D721Med (cell line): ENCODE measurements at places on chromosomes 13 and 19.

DNA sequence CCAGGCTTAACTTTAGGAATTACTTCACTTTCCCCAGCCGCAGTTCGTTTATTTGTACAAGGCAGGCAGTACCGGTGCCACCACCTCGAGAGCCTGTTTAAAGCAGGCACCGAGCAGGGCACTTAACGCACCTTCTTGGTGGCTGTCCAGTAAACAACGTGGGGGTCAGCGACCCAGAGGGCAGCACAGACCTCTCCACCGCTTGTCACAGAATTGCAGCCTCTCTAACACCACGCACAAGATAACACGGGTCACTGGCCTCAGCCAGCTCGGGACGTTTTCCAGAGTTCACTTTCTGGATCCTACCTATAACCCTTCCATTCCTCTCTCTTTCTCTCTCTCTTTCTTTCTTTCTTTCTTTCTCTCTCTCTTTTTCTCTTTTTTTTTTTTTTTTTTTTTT, 16.8 kb upstream of the ELAVL1 start:
- no peak for DNase-seq

GRCh38 chr13:66077132-66077689, 1152.9 kb downstream of the PCDH9 start:
- DNase-seq, result no peak

DNA sequence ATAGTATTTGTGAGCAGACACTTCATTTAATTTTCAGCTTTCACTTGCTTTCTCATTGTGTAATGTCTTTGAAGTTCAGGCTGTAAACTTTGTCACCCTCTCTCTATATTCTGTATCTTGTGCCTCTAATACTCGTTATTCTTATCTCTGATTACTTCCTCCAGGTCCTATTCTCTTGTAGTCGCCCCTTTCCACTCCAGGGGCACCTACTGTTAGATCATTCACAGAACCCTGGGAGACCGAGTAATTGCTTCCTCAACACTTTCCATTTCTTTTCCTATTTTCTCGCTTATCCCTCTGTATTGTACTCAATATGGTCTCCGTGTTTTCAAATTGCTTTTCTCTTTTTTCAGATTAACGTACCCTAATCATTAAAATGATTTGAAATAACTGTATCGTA, 93.9 kb upstream of the TDRD3 start:
- no peak for DNase-seq

DNA sequence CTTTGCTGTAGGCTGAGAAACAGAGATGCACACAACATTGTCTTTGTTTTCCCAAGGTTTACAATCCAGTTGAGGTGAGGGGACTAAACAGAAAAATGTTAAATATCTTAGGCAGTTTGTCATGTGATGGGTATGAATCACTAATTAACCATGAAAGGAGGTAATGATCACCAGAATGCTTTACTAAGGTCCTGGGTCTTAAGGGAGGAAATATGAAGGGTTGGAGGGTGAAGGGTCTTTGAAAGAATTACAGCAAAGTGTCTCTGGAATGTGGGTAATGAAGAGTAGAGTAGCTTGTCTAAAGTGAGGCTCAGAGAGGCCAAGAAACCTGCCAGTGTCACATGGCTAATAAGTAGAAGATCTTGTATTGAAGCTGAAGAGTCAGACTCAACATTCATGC, 19.0 kb downstream of the BIVM start:
- DNase-seq, result no peak

DNA sequence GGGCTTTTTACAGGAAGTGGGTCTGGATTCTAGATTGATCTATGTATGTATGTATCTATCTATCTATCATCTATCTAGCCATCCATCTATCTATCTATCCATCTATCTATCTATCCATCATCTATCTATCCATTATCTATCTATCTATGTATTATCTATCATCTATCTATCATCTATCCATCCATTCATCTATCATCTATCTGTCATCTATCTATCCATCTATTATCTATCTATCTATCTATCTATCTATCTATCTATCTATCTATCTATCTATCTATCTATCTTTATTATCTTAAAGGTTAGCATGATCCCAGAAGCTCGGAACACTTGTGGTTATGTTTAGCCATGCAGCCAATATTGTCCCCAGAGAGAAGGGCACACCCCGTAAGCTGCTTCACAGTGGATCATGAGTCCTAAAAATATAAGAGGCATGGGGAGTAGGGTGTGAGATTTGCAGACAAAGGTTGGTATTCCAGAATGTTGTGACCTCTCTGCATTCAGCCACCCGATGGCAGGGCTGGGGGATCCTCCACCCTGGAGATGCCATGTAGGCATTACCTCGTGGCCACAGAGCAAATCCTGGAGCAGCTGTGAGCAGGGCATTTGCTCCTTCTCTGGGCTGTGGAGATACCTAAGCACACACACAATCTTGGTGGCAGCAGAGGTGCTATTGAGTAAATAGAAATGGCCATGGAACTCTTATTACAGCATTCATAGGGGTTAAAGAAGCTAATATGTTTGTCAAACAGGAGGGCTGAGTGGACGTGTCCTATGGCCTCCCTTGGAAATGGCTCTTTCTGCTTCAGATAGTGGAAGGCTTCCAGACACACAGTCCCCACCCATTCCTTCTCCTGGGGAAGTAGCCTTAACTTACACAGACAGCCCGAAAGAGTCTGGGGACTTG, 310.0 kb upstream of the TSHZ3 start:
- DNase-seq, result no peak

DNA sequence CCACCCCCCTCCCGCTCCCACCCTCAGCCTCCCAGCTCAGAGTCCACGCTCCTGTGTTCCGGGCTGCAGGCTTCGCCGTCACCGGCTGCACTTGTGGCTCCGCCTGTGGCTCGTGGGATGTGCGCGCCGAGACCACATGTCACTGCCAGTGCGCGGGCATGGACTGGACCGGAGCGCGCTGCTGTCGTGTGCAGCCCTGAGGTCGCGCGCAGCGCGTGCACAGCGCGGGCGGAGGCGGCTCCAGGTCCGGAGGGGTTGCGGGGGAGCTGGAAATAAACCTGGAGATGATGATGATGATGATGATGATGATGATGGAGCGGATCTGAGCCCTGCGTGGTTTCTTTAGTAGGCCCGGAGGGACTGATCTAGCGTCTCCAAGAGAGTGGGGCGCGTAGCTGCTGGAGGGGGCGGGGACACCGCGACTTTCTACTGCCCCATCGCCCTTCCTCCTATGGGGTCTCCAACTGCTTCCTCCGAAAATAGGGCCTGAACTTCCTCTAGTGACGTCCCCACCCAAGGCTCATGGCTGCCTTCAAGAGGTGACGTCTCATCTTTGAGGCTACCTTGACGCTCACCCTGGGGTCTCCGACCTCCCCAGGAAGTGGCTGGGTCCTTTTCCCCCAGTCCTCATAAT, 1.4 kb downstream of the RETN start:
- peak; percentile 67 for DNase-seq

- DNase-seq, result no peak
Observed at GRCh38 chr13:65592731-65593130, 1637.4 kb downstream of the PCDH9 start.

- no peak for DNase-seq
Observed at GRCh38 chr13:108993346-108993745, 363.9 kb downstream of the MYO16 start.

- DNase-seq, result no peak
Observed at GRCh38 chr13:40508127-40508526, 158.3 kb downstream of the FOXO1 start.

- DNase-seq, result no peak
Observed at GRCh38 chr19:2543463-2544442, 67.8 kb downstream of the GADD45B start.

GRCh38 chr19:47471733-47472457, at the start of gene SLC8A2:
SLC8A2 (minus strand) TSS chr19:47471893; CDS start chr19:47466403, 5,490 bp downstream.
- DNase-seq, result peak; percentile 99

GRCh38 chr13:75365724-75366173, 116.2 kb downstream of the TBC1D4 start:
- DNase-seq, result no peak

DNA sequence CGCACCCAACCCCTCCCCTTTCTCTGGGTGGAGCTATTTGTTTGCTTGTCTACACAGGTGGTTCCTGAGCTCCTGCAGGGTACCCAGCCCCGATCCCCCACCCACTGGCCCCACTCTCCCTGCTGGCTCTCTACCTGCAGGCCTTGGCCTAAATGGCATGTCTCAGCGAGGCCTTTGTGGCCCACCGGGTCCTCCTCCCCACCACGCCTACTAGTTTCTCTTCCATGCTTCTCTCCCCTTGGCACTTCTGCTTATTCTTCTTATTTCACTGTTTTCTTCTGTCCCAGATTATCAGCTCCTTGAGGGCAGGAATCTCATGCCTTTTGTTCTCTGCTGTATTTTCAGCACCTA, 57.4 kb upstream of the ZNF536 start:
- DNase-seq, result no peak

DNA sequence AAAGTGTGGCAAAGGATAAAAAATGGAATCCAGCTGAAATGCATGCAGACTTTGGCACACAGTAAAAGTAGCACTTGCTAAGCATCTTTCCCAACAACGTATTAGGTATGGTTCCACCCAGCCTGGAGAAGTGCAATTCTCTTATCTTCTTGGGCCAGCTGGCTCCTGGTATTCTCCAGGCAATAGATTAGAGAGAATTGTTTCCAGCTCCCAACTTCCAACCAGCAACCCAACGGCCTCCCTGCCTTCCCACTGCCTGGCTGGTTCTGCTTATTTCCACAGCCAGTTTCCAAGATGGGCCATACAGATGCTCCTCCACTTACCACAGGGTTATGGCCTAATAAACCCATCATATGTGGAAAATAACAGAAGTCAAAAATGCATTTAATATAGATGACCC, 133.4 kb downstream of the OXGR1 start:
- no peak for DNase-seq

GRCh38 chr13:19658831-19659230, 25.4 kb downstream of the MPHOSPH8 start:
- DNase-seq, result no peak

- DNase-seq, result peak; percentile 75
Observed at GRCh38 chr19:37905946-37906868, at the start of gene WDR87. WDR87 (minus strand) TSS chr19:37906594; CDS start chr19:37898239, 8,355 bp downstream.

DNA sequence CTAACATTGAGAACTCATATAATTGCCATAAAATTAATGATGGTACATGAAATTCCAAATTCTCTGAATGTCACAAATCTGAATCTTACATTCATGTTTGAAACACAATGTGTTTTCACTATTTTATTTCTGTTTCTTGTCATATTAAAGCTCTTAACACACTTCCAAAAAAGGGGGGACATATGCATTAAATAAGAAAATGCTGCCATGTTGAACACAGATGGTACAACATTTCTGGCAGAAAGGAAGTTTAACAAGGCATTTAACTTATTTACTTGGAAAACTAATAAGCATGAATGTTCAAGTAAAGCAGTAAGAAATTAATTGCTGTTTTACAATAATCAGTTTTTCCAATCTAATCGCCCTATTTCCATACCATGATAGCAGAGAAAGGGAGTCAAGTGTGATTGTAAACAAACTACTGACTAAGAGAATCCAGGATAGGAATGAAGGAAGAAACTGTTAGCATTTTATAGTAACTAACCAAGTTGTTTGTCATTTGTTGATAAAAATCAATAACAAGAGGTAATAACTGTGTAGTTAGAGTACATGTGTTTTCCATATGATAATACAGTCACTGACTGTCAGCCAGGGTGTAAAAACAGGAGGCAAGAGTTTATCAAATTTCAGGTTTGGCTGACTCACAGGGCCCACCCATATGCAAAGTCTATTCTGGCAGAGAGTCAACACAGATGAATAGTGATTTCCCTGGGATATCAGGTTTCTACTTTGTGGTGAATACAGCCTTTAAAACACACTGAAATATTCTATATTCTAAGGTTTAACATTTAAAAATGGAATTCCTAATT, 5.7 kb upstream of the FOXO1 start:
- DNase-seq, result no peak
